CD4-positive, alpha-beta T cell treated with Interleukin-21 for 1 hour (primary cell): ENCODE measurements at places on chromosomes 16 and 17.
A peak's percentile ranks its signal among the peaks of the same experiment; 100 is the strongest.

GRCh38 chr17:77496831-77497577, 356.2 kb downstream of the SEC14L1 start:
- DNase-seq, result no peak

- DNase-seq, result no peak
Observed at GRCh38 chr16:8631818-8632465, 10.4 kb downstream of the METTL22 start.

DNA sequence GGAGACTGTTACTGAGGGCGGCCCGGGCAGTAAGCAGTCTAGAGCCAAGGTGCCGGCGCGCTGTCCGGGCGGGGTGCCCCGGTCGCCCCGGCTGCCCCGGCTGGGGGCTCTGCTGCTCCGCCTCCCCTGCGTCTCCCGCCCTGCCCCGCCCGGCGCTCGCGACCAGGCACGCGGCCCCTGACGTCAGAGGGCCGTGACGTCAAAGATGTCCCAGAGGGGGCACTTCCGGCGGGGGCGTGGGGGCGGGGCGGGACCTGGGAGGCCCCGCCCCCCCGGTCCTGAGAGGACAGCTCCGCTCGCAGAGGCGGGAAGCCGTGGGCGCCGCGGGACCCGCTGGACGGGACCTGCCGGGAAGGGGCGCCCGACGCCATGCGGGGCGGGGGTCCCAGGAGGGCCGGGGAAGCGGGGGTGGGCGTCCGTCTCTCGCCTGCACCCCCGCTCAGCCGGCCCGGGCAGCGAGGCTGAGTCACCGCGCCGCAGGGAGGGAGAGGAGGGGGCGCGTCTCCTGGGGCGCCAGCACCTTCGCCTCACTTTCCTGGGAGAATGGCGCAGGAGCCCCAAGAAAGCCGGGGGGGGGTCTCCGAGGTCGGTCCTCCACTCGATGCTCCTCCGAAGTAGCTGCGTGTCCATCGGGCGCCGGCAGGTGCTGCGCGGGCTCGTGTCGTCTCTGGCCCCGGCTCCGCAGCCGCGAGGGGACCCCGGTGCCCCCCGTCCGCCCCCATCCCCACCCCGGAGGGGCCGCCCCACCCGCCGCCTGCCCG, 4.4 kb upstream of the HIC1 start:
- peak; percentile 85 for DNase-seq

- no peak for DNase-seq
Observed at GRCh38 chr17:6040504-6040903, 29.7 kb upstream of the WSCD1 start.

DNA sequence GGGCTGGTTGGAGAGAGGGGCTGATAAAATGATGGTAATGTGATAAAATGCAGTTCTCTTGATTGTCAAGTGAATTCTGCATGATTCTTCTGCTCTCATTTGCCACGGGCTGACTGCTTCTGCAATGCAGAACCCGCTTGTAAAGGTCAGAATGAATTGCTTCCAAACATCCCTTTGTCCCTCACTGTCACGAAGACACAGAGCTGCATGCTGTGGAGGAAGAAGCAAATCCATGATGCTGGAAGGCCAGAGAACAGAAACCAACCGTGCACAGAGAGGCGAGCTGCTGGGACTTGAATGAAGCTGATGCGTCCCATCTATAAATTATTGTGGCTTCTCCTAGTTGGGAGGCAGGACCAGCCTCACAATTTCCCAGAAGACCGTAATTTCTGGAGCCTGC, 171.6 kb downstream of the PRKCB start:
- DNase-seq, result no peak

DNA sequence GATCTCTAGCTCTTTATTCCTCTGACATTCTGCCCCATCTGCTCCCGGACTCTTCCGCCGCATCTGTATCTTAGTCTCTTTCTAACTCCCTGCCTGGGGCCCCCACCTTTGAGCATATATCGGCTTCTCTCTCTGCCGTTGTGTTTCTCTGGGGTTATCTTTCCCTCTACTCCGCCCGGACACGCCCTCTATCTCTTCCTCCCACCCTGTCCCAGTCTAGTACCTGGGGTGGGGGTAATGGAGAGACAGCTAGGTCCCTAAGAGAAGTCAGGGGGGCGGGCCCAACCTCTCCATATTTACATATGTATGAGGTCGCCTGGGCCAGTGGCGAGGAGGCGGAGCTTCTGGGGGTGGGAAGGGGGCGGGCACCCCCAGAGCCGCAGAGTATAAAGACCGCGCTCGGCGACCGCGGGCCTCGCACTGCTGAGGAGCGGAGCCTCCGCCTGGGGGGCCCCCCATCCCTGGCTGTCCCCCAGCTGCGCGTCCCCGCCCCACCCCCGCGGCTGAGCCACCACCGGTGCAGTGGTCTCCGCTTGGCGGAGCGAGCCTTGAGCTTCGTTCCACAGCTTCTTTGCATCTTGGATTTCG, at the start of gene ATP1B2:
Gene ATP1B2, plus strand, starts transcription at position 418 of the 588 bp plus-strand sequence. CDS start 593 bp downstream, outside the sequence.
- DNase-seq, result peak; percentile 79

GRCh38 chr17:63516910-63517824, 6.0 kb upstream of the KCNH6 start:
- no peak for DNase-seq

- DNase-seq, result no peak
Observed at GRCh38 chr17:76446449-76447231, 6.3 kb downstream of the UBE2O start.

- no peak for DNase-seq
Observed at GRCh38 chr17:74240618-74241205, 27.3 kb downstream of the TTYH2 start.

- DNase-seq, result no peak
Observed at GRCh38 chr17:58391302-58391984, 25.9 kb downstream of the RNF43 start.

- DNase-seq, result no peak
Observed at GRCh38 chr17:49190932-49191331, 19.4 kb downstream of the GNGT2 start.

DNA sequence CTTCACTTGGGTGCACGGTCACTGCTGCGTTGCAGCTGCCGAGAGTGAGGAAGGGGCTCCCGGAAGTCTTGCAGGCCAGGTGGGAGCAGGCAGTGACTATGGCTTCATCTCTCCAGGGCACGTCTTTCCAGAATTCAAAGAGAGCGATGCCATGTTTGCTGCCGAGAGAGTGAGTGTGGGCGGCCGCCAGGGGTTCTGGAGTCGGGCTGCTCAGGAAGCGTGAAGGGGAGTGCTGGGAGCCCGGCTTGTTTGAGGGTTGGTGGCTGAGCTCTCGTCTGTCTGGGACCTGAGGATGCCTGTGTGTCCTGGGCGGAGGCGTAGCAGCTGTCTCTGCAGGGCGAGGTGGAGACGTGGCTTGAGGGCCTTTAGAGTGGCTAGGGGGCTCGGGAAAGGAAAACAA, 6.3 kb downstream of the HGS start:
- DNase-seq, result no peak

GRCh38 chr16:50446861-50447260, 78.1 kb upstream of the BRD7 start:
- no peak for DNase-seq

DNA sequence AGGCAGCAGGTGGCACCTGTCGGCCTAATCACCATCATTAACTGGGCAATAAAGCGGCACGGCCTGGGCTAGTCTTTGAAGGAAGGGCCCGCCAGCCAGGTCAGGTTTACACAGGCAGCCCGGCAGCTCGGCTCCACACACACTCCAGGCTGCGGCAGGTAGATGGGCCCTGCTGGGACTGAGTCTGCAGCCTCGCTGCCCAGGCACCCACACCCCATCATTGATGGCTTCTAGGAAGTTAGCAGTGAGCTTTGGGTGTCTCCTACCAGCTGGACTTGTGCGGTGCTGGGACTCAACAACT, 6.8 kb upstream of the FOXN1 start:
- DNase-seq, result no peak

DNA sequence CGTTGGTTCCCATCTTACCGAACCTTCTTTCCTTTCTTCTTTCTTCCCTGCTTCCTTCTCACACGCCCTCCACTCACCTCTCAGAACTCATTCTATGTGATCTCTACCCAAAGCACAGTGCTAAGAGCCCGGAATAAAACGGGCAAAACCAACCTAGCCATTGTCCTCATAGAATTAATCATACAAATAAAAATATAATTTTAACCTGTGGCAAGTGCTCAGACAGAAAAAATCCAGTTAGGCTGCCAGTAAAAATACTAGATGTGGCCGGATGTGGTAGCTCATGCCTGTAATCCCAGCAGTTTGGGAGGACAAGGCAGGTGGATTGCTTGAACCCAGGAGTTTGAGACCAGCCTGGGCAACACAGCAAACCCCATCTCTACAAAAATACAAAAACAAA, 27.0 kb downstream of the BMERB1 start:
- DNase-seq, result no peak

DNA sequence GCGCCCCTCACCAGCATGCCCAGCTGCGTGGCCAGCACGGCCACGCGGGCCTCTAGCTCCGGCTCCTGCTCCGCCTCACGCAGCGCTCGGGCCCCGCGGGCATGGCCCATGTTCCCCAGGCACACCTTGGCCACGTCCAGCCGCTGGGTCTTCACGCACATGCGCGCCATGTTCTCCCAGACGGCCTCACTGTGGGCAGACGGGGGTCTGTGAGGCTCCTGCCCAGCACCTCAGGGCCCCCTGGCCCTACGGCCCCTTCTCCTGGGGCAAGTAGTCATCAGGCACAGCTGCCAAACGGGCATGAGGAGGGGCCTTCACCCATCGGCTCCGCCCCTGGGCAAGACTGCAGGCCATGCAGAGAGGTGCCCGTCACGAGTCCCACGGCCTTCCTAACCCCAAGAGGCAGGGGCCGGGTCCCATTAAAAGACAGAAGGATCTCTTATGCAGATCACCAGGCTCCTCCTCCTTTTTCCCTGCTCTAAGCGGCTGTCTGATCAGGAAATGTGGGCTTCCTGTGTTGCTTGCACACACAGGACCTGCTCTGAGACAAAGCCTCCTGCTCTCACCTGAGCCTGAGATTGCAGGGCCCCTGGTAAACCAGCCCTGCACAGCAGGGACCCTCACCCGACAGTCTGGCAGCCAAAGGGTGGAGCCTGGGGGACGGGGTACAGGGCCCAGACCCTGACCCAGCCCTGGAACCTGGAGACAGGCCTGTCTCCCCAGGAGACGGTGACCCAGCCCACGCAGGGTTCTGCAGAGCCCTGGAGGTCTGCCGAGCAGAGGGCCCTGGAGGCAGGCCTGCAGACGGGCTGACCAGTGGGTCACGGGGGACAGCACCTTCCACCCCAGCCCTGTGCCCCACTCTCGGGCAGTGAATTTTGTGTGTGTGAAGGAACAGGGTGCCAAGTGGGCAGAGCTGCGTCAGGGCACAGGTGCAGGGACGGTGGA, 6.6 kb upstream of the TMEM204 start:
- DNase-seq, result no peak

DNA sequence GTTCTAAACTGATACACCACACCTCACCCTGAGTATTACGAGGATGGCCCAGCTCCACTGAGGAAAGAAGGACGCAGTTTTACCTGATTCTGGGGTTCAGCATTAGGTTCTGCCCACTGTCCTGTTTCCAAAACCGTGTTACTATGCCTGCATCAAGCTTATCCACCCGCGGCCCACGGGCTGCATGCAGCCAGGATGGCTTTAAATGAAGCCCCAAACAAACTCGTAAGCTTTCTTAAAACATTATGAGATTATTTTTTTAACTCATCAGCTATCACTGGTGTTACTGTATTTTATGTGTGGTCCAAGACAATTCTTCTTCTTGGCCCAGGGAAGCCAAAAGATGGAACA, 4.0 kb upstream of the CD300LG start:
- DNase-seq, result no peak

DNA sequence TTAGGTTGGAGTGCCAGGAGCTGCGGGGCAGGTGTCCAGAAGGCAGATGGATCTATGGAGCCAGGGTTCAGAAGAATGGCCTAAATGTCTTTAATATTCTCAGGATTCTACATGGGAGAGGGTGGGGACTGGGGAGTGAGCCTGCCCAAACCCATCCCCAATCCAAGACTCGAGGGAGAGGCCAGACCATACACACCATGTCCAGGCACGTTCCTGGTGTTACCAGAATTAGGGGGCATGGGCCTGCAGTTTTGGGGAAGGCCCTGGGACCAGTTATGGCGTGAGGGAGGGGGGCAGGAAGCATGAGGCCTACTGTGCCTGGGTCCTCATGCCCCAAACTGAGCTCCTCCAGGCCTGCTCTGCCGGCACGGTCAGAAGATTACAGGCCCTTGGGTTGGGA, 1.9 kb downstream of the TAX1BP3 start:
- no peak for DNase-seq

DNA sequence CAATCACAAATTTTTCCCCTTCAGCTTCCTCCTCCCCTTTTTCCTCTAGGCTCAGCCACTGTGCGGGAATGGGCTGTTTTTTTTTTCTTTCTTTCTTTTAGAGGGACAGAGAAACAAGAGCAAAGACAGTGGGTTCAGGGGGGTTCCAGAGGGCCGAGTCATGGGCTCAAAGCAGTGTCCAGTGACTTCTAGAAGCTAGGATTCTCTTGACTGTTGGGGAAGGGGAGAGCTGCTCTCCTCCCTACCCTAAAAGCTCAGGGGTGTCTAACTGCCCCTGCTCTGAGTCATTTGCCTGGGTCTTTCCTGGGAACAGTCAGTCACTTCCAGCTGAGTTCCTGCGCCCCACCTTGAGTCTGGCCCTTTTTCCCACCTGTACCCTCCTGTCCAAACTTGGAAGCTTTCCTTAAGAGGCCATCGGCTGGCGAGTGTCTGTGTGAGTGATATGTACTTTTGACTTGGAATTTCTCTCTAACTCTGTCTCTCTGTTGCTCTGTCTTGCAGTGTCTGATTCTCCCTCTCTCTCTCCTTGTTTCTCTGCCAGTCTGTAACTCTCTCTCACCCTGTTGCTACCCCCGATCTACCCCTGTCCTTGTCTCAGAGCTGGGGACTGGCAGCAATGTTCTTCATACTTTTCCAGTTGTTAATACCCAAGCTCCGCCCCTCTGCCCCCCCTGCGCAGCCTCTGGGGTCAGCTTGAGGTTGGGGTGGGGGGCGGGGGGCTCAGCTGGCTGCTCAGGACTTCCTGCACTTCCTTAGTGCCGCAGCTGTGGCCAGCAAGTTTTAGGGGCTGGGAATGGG, 2.4 kb downstream of the THRA start:
- DNase-seq, result no peak

GRCh38 chr16:69477546-69477945, 53.1 kb downstream of the CYB5B start:
- DNase-seq, result no peak

DNA sequence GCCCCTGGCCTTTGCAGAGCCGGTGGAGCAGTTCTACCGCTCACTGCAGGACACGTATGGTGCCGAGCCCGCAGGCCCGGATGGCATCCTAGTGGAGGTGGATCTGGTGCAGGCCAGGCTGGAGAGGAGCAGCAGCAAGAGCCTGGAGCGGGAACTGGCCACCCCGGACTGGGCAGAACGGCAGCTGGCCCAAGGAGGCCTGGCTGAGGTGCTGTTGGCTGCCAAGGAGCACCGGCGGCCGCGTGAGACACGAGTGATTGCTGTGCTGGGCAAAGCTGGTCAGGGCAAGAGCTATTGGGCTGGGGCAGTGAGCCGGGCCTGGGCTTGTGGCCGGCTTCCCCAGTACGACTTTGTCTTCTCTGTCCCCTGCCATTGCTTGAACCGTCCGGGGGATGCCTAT, 29.5 kb downstream of the CIITA start:
- no peak for DNase-seq

- no peak for DNase-seq
Observed at GRCh38 chr17:38579934-38580333, 25.8 kb downstream of the SRCIN1 start.

- no peak for DNase-seq
Observed at GRCh38 chr16:75096656-75097055, 19.9 kb downstream of the LDHD start.
